ENCODE measurements at places on chromosomes 7 and 10. TPM values are rescaled to one million over a fixed set of nuclear protein-coding genes. Genes with fewer than 3 reads are reported as not detected.

- no peak for DNase-seq
Observed at GRCh38 chr7:44796034-44796503, 412 bp upstream of the PPIA start.

GRCh38 chr10:54559498-54559897 lies 241.5 kb downstream of the PCDH15 start:
- no peak for DNase-seq

PIK3AP1 gene
- 0.58 TPM for total RNA-seq

SPDYE3 gene
- total RNA-seq = not detected

VENTX gene
- total RNA-seq = 0.11 TPM

All from CD4-positive, alpha-beta T cell (primary cell).